ENCODE measurements at places on chromosomes 16 and 17.
A peak's percentile ranks its signal among the peaks of the same experiment; 100 is the strongest.

DNA sequence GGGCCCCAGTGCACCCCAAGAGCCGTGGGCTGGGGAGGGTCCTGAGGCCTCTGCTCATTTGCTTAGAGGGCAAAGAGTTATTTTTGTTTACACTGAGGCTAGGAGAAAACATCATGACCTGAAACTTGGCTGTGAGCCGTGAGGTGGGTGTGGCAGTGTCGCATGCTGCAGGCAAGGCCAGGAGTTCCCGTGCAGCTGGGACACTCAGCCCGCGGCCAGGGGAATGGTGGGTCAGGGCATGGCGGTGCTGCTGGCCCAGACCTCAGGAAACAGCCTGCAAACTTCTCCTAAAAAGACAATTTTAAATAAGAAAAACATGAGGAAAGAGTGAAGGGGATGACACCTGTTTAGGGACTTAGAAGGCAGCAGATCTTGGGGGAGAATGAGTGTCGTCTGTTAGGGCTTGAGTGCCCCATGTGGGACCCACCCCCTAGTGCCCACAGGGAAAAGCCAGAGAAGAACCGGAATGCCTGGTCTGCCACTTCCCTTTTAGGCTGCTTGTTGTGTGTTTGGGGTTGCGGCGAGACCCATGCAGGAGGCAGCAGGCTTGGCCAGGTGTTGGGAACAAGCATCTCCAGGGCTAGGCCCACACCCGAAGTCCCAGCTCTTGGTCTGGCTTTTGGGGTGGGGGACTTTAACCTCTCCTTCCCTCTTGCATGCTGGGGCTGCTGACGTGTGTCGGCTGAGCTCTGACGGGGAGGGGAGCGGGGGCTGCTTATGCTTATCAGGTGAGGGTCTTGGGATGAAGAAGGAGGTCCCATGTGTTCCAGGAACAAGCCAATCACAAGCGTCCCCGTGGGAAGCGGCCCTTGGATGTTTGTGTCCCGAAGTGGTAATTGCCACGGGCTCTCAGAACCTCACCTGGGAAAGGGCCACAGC, 80.9 kb upstream of the GNG13 start:
- no peak for DNase-seq

DNA sequence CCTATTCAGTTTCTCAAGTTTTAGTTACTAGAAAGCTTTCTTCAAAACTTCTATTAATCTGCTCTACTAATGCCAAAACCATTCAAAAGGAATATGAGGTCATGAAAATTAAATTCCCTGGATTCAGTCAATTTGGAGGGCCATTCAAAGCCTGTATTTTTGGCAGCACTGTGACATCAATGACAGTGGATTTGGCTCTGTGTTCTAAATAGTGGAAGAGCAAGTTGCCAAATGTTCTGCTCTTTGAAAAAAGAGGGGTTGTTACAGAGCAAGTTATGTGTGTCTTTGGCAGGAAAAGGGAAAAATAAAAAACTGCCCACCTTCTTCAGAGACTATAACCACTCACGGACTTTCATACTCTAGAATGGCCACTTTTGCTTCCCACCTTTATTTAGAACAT, 3.2 kb upstream of the C16orf46 start:
- no peak for DNase-seq

DNA sequence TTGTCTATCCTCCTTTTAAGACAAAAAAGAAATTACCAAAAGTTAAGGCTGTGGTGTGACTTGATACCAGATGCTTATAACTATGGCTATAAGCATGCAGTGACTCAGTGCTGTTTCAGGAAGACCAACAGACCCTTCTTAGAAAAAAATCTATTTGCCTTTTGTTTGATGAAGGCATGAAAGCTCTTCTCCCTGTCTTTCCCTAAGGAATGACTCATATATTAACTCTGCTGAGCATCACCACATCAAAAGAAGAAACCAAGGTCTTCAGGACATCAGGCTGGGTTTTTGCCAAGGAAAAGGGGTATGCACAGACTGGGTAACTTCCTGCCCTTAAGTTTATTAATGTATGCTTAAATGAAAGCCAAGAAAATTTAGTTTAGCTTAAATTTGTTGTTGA, 47.1 kb downstream of the VMP1 start:
- peak; percentile 7 for DNase-seq

- no peak for DNase-seq
These were observed 925.4 kb downstream of the CDH11 start for GRCh38 chr16:64196444-64196843.

- no peak for DNase-seq
These were observed 94.5 kb downstream of the MARF1 start for GRCh38 chr16:15548482-15548891.

GRCh38 chr17:2383628-2384167, 17.2 kb downstream of the MNT start:
- DNase-seq = no peak

- DNase-seq = no peak
These were observed 1.1 kb upstream of the XYLT1 start for GRCh38 chr16:17471719-17472461.

GRCh38 chr16:46908540-46909372, 24.6 kb downstream of the GPT2 start:
- peak; percentile 16 for DNase-seq

DNA sequence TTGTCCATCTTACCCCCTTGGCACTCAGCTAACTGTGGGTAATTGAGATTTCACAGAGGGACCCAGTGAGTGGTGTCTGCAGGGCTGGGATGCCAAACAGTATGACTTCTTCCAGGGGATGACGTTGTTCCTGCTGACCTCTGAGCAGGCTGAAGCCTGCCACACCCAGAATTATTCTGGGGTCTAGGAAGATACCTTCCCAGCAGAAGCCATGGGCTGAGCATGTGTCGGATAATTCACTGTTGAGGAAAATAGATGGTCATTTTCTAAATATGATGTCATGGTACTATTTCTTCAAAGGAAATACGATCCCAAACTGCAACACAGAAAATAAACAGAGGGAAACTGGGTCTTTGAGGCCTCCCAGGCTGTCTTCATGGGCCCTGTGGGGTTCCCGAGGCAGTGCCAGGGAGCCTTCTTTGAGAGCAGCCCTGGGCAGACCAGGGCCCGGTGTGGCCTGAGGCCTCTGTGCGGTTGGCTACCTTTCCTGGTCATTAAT, 17.4 kb downstream of the WNT9B start:
- DNase-seq = no peak

DNA sequence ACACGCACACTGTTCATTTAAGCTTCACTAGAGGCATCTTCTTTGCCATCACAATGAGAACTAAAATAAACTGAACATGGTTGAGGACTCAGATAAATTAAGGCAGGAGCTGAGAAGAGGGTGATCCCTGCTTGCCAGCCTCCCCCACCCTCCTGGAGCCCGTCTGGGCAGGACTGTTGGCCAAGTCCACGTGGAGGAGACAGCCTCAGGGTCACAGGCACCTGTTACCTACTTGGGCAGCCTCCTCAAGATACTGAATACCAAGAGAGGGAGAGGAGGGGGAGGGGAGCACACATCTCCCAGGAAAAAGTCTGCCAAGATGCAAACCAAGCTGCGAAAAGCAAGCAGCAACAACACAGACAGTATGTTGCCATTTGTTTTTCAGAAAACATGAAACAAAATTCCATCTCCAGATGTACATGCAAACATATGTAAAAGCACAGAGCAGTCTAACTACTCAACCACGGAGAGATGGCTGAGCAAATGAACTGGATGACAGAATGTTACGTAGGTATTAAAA, 67.4 kb downstream of the SLC39A11 start:
- DNase-seq = no peak

- no peak for DNase-seq
These were observed 5.8 kb upstream of the KSR1 start for GRCh38 chr17:27450416-27450815.

DNA sequence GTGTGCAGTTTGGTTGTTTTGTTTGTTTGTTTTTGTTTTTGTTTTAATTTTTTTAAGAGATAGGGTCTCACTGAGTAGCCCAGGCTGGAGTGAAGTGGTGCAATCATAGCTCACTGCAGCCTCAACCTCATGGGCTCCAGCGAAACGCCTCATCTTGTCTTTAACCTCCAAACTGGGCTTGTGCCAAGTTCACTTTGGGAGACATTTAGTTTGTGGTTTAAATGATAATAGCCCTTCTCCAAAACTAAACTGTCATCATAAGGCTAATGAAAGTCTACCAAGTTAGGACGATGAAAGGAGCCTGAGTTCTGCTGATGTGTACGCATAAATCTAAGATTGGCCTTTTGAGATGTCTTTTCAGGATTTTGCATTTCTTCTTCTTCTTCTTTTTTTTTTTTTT, 6.5 kb upstream of the CARD14 start:
- DNase-seq = no peak

DNA sequence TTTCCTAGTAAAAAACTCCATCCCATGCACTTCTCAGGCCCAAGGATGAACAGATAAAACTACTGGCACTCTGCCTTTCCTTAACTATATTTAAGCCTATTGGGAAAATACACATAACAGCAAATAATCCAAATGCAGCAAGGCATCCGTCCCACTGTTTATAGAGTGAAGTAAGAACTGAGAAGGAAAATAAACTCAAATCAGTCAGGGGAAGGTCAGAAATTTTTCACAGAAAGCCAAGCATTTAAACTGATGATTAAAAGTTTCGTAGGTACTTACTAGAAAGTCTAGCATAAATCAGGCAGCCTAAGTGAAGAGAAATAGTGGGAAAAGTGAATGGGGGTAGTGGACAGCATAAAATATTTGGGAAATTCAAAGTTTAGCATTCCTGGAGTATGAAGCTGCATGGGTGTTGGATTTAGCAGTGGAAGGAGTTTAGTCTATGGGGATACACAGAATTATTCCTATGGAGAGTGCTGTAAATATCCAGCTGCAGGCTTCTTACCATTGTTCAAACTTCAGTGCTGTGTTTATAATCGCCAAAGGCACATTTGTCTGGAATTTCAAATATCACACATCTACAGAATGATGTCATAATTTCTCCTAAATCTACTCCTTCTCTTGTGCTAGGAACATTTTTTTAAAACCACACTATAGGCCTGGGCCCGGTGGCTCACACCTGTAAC, 1131.0 kb upstream of the GOT2 start:
- no peak for DNase-seq

GRCh38 chr16:65308506-65308905, 186.6 kb upstream of the CDH11 start:
- DNase-seq = no peak

- no peak for DNase-seq
These were observed 39.9 kb upstream of the NLRP1 start for GRCh38 chr17:5624211-5624610.

GRCh38 chr17:83146347-83146746, 66.9 kb downstream of the METRNL start:
- DNase-seq = no peak

DNA sequence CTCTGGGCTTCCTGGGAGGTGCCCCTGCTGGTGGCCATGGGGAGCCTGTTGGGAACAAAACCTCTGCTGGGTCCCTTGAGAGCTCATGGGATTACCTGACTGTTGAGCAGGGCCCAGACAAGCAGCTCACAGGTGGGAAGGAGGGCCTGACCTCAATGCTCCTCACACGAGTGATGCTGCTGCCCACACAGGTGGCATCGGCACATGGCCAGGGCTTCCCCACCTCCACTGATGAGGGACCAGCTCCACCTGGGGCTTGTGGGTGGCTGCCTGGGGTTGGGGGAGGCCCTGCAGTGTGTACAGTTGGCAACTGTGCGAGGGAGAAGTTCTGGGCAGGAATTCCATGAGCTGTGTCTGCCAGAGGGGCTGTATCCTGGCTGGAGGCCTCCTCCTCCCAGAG, 87.8 kb upstream of the NLRP1 start:
- DNase-seq = no peak

DNA sequence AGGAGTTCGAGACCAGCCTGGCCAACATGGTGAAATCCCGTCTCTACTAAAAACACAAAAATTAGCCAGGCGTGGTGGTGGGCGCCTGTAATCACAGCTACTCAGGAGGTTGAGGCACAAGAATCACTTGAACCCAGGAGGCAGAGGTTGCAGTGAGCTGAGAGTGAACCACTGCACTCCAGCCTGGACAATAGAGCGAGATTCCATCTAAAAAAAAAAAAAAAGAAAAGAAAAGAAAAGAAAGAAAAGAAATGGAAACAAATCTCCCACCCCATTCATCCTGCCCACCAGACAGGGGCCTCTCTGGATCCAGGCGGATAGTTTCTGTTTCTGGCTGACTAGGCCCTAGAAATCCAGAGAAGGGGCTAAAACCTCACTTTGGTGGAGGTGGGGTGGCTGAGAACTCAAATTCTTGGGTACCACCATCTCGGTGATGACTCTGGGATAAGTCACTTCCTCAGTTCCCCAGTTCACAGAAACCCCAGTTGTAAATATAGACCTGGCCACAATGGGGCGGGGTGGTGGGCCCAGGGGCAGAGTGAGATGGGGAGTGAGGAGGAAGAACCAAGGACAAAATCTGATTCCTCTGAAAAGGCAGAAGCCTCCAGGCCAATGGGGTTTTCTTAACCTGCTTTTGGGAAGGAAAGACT, 22.2 kb downstream of the SOCS1 start:
- peak; percentile 75 for DNase-seq
